ENCODE measurements at places on chromosomes 16 and 17.

- no peak for DNase-seq
Observed at GRCh38 chr17:48137656-48138055, 30.1 kb downstream of the SNX11 start.

GRCh38 chr17:76556765-76557367 lies 17.0 kb downstream of the PRCD start:
- DNase-seq = no peak

DNA sequence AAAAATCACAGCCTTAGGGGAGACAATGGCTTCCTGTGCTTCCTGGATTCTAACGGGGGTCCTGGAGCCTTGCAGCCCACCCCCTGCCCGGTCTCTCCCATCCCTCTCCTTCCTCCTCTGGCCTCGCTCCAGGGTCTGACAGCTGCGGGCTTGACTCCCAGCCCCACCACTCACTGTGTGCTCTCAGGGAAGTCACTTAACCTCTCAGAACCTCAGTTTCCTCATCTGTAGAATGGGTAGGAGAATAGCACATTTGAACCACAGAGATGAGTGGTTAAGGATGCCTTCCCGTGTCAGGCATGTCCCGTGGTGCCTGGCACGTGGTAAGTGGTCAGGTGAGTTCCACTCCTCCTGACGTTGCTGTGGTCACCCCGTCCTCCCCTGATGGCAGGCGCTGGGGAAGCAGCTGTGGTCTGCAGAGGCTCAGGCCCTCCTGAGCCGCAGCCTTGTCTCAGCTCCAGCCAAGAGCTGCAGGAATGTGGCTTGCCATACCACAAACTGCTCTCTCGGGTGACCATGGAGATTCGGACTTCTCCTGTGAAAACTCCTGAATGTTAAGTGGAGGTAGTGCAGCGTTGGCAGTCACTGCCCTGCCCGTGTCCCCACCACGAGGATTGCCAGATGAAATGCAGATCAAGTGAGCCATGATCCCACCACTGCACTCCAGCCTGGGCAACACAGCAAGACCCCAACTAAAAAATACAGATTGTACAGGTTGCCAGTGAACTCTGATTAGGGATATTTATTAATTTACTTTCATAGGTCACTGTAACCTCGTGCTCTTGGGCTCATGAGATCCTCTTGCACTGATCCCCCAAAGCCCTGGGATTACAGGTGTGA lies 85.7 kb downstream of the NT5M start:
- DNase-seq = no peak

DNA sequence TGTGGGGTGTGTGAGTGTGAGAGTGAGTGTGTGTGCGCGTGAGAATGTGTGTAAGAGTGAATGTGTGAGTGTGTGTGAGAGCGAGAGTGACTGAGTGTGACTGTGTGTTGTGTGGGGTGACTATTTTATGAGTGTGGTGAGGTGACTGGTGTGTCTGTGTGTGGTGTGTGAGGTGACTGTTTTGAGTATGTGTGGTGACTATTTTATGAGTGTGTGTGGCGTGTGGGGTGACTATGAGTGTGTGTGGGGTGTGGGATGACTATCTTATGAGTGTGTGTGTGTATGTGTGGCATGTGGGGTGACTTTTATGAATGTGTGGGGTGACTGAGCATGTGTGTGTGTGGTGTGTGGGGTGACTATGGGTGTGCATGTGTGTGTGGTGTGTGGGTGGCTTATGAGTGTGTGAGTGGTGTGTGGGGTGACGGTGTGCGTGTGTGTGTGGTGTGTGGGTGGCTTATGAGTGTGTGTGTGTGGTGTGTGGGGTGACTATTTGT lies 152.9 kb upstream of the PLCG2 start:
- DNase-seq = no peak

GRCh38 chr16:60605176-60605575 lies 1431.1 kb downstream of the CDH8 start:
- DNase-seq = no peak

Measured in iPS-NIHi11 (cell line).